NCI-H446 treated with DMSO at 0.1 percent for 48 hours (cell line): ENCODE measurements at places on chromosomes 13 and 19.

DNA sequence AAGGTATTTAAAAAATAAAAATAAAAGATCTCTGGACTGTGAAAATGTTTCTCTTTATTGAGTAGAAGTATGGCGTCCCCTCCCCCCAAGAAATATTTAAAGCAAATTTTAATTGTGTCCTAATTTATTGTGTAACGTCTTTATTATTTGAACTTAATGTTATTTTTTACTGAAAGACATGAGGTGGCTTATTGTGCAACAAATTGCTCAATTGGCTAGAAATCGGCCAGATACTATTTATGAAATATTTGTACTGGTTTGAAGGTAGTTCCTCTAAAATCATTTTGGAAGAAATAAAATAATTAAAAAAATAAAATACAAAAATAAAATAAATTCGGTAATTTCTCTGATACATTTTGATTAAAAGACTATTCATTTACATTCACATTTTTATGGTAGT lies 162.3 kb downstream of the DACH1 start:
- no peak for DNase-seq

- no peak for DNase-seq
Measured at GRCh38 chr13:97120346-97120745, 101.8 kb upstream of the MBNL2 start.

DNA sequence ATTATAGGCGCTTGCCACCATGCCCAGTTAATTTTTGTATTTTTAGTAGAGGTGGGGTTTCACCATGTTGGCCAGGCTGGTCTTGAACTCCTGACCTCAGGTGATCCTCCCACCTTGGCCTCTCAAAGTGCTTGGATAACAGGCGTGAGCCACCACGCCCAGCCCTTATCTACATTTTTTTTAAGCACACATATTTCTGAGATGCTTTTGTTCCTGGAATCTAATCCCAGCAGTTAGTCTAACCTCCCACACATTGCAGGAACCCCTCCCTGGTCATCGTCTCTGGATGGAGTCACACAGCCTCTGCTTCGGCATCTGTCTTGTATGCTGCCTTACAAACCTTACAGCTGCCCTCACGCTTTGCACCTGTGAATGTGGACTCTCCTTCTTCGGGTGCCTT lies 15.1 kb upstream of the KATNAL1 start:
- no peak for DNase-seq

GRCh38 chr19:3642987-3643673 lies 16.5 kb upstream of the CACTIN start:
- no peak for DNase-seq

DNA sequence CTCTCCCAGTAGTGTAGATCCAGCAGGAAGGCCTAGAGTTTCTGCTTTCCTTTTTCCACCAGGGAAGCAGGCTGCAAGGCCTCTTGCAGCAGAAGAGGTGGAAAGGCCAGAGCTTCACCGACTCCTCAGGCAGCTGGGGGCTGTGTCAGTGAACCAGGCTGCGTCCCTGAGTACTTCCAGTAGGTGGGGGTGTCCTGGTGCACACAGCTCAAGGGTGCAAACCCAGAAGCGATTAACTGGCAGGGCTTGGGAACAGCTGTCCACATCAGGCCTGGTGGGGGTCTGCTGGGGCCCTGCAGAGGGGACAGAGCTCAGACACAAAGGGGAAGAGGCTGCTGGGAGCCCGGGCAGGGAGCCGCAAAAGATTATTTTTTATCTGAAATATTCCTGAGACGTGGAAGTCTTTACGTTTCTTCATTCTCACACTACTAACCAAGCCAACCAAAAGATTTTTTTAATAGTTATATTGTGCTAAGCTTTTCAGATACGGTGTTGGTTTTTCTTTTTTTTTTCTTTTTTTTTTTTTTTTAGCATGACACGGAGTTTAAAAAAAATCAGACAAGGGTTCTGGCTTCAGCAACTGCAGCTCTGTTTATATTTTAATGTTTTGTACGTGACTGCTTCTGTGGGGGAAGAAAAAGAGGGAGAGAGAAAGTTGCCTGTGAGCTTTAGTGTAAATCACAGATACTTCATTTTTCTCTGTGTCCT lies 11.0 kb downstream of the TSHZ3 start:
- DNase-seq = no peak
